NCI-H2107 (cell line): ENCODE measurements at places on chromosomes 2 and 18.

- no peak for DNase-seq
Observed at GRCh38 chr18:24111936-24112335, 26.9 kb upstream of the CABYR start.

DNA sequence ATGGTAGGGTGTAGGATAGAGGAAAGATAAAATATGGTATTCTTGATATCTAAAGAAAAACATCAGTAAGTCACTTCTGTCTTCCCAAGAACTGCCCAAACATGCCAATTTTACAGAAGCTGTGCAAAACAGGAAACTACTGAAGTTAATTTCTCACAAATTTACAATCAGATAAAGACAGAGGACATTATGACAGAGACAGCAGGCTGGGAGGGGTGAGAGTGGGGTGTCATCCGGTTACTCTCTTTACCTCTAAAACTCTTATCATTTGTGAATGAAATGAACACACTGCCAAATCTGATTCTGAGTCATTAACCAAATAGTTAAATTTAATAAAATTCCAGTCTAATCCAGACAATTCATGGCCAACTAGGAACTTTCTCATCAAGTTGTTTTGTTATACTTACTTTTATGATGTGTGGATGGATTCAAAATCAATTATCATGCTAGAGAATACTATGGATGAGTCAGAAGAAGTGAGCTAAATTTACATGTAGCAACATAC lies 323.2 kb upstream of the MEX3C start:
- no peak for DNase-seq

DNA sequence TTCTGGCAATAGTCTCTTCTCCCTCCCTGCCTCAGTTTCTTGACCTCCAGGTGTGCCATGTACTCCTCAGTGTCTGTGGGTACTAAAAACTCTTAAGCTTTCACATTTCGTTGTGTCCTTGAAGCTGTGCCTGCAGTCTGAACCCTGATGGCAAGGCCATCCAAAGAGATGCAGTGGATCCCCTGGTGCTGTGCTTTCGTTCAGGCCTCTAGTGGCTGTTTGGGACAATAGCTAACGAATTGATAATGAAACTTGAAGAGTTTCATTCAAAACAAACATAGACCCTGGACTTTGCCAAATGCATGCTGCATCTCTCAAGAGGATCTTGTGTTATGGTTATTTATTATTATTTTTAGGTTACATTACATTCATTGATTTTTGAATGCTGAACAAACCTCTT lies 523.1 kb upstream of the FSIP2 start:
- no peak for DNase-seq

DNA sequence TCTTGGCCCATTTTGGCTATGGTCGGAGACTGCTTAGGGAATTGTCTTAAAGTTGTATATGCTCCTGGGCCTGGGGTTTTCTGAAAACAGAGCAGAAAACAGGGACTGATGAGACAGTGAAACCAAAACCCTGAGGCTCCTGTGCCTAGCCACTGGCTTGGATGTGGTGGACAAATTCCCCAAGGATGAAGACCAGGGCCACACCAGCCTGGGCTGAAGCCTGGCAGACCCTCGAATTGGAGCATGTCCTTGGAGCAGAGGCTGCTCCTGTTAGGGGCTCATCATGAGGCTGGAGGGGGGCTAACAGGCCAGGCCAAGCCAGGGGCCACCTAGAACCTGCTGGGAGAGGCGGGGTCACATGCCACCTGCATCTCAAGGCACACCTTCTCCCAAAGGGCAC lies 68.1 kb downstream of the STPG4 start:
- no peak for DNase-seq

GRCh38 chr2:32366595-32366994 lies 9.8 kb downstream of the BIRC6 start:
- DNase-seq: no peak

DNA sequence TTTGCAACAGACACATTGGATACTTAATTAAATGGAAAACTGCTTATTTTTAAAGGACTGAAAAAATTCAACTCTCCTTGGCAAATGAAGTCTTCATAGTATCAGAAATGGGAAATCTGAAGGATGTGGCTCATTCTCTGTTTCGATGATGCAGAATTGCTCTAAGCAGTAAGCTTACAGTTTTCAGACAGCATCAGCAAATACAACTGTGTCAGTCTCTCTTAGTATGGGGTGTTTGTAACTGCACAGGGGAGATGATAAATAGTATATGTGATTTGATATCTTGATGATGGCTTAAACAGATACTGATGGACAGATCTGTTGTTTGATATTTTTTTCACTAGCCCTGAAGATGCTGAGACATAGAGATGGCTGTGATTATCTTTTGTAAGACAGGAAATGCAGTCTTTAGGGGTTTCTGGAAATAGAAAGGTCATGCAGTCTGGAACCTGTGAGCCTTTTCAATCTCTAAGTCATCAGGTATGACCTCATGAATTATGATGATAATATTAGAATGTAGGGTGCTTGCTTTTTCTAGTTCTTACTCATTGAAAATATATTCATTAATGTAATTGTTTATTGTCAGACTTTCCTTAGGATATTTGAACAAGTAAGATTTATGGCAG lies 84.2 kb downstream of the SLC4A10 start:
- no peak for DNase-seq

DNA sequence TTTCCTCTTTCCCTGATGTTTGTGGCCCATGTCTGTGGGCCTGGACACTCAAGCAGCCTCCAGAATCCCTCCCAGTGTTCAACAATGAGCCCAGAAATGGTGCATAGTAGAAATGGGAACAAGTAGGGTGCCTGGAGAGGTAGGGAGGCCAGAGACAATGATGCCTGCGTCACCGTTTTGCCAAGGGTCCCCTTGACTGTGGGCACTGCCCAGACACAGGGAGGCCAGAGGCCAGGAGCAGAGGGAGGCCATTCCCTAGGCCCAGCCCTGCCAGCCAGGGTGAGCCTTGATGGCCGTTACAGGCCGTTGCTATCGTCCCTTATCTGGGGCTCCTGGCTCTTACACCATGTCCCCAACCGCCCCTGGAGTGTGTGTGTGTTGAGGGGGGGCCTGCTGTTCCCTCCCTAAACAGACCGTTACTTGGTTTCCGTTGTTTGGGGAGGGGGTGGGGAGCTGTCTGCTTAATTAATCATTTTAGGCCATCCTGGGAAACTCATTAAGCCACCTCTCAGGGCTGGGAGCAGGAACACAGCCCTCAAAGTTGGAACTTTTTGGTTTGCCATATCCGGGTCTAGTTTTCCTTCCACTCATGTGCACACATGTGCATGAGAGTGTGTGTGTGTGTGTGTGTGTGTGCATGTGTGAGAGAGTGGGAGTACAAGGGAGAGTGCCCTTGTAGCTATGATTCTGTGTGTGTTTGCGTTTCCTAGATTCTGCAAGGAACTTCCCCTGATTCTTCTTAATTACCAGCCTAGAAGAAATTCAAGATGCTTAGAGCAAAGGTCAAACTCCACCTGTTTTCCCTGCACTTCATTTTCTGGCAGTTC lies 135.2 kb upstream of the HAAO start:
- DNase-seq: no peak

DNA sequence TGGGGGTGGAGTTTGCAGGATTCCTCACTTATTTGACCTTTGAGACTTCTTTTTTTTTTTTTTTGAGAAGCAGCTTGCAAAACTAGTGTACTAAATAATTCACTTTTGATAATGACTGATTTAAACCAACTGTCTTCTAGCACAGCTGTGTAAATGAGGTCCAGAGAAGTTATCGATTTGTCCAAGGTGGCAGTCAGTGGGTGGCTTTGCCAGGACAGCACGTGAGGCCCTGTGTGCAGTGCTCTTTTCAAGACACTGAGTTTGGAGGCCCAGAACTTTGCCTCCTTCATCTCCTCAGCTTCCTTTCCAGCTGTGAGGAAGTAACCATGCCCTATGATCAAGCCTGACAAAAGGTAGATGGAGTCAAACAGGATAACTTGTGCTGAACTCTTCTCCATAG lies 92.9 kb upstream of the LCLAT1 start:
- DNase-seq: no peak

GRCh38 chr2:100957996-100958653 lies 44.0 kb upstream of the RPL31 start:
- DNase-seq: no peak

DNA sequence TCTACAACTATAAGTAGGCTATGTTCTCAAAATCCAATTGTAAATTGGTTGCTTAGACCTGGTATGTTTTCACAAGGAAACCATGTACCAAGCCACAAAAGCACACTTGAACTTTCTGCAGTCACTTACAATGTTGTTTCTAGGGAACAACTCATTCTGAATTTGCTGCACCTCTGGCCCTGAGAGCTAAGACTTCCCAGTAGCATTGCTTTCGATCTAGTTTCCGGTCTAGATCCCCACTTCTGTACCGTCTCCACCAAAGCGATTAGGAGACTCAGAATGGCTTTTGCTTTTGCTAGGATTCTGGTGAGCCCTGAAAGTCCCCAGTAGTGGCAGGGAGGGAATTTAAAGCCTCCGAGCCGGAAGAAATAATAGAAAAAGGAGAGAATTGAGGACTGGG lies 313.0 kb downstream of the ARHGAP15 start:
- no peak for DNase-seq

DNA sequence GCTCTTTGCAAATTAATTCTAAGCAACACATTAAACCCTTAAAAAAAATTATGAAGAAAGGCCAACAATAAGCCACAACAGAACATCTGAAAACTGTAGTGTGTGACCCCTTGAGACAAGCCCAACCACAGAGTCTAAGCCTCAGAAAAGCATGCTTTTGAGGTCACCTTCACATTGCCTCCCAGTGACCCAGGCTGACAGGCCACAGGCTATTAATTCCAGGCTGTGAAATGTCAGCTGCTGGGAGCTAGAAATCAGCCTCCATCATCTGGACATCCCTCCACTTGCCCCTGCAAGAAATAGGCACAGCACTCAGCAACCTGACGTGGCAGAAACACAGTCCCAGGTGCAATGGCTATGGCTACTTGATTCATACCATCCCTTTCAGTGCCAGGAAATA lies 179.4 kb upstream of the ZFP36L2 start:
- DNase-seq: no peak
